ENCODE measurements at places on chromosomes 3 and 15. TPM values are rescaled to one million over a fixed set of nuclear protein-coding genes. Genes with fewer than 3 reads are reported as not detected.
A peak's percentile ranks its signal among the peaks of the same experiment; 100 is the strongest.

Gene PLA1A
- not detected for total RNA-seq

Gene GOLGA6D
- total RNA-seq = not detected

Gene P3H2
- total RNA-seq = 6.6 TPM

Gene GOLGA8T
- not detected for total RNA-seq

Gene GABRB3
- total RNA-seq = not detected

Gene EPHB1
- 2.5 TPM for total RNA-seq

Gene CCR1
- not detected for total RNA-seq

Gene ADAMTSL3
- total RNA-seq = not detected

GRCh38 chr3:62366126-62366484 is 7.2 kb downstream of the FEZF2 start:
- no peak for DNase-seq

DNA sequence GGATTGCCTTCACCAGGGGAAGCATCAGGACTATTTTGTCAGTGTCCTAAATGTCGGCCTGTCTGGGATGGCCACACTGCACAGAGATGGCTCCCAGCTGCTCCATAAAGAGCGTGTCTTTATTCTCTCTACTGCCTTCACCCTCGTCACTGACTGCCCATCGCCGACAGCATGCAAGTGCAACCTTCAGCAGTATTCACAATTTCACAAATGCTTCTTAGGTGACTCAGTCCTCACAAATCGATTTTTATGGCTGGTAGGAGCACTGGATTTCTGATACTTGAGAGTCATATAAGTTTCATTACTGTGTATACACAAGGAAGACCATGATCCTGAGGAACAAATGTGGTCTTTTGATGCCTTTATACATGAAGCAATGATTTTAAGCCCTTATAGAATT is 1.1 kb upstream of the SSUH2 start:
- no peak for DNase-seq

GRCh38 chr3:134857356-134857755 is 62.3 kb downstream of the EPHB1 start:
- no peak for DNase-seq

GRCh38 chr3:127847236-127847720 is 25.0 kb upstream of the MGLL start:
- DNase-seq = no peak

GRCh38 chr3:65999606-66000005 is 39.1 kb downstream of the MAGI1 start:
- DNase-seq = no peak

DNA sequence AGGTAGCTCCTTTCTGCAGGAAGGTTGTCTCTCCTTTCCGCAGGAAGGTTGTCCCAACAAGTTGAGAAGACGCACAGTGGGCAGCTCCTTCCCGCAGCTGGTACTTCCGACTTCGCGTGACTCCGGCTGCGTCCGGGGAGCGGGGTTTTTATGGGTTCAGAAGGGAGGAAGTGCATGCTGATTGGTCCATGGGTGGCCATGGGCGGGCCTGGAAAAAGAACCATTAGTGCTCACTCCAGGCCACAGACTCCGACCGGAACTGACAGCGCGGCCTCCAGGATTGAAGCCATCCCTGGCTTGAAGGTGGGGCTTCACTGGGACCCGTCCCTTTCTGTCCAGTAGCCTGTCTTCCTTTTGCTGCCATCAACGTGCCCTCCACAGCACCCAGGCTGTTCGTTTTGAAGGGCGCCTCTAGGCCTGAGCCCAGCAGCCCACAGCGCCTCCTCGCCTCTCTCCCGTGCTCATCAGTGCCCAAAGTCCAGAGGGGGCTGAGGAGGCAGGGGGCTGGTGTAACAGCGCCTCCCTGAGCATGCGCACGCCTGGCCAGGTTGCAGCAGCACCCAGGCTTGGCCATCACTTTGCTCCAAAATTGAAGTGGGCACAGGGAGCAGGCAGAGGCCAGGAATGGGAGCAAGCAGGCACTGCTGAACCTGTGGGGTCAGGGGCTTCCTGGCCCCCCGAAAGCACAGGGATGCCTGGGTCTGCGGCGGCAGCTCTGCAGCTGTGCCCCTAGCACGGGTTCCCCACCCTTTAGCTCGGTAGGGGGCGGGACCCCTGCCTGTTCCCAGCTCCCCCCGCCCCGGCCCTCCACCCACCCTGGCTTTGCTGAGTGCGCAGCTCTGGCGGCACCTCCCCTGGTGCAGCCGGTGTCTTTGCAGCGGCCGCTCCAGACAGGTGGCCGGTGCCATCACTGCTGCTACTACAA is 330.6 kb upstream of the MCTP2 start:
- DNase-seq = no peak

DNA sequence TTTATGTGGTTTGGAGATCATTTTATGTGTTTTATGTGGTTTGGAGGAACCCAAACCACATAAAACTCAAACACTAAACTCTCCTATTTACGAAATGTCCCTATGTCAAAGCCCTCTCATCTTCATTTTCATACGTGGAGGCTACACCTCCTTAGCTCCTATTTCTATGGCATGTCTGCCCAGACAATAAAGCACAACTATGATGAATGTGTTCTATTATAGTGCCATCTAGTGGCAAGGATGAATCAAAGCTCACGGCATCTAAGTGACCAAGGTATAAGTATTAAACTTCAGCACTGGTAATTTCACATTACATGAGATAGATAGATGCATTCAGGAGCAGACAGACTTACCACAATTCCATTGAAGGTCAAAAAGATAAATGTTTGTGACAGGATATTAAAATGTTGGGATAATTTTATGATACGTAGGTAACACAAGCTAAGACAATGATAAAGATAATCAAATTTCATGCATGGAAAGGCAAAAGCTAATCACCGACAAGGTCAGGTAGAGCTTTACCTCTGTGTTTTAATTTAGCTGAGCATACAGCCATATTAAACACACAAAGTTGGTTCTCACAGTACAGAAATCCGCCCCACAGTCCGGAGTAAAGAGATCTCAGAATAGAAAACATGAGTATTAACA is 130.6 kb upstream of the FHIT start:
- DNase-seq = peak; percentile 33

- no peak for DNase-seq
Measured at GRCh38 chr15:62482785-62483429, 317.8 kb upstream of the C2CD4B start.

DNA sequence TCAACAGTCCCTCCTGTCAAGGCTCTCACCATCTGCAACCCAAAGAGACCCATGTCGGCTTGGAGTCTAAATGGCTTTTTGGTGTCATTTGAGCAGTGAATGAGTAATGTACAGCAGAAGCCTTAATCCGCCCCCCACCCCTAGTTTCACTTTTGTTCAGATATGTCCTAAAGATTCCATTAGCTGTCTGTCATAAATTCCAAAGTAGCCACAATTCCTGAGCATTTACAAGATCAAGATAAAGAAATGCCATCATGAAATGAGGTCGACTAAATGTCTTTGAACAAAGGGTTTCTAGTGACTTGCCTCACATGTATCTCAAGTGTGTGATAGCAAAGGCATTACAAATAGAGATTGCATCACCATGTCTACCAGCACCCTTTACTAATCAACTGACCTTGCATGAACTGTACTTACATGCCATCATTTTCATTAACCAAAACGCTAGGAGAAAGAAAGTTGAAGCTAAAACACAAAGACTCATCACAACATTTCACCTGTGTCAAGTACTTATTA is 123.8 kb upstream of the PHLDB2 start:
- DNase-seq = peak; percentile 36

GRCh38 chr3:195914648-195915473 is 6.5 kb upstream of the TNK2 start:
- DNase-seq = peak; percentile 90

- DNase-seq = no peak
Measured at GRCh38 chr3:123153125-123154019, 48.4 kb upstream of the SEC22A start.

- no peak for DNase-seq
Measured at GRCh38 chr15:39585871-39586301, 5.0 kb downstream of the THBS1 start.

DNA sequence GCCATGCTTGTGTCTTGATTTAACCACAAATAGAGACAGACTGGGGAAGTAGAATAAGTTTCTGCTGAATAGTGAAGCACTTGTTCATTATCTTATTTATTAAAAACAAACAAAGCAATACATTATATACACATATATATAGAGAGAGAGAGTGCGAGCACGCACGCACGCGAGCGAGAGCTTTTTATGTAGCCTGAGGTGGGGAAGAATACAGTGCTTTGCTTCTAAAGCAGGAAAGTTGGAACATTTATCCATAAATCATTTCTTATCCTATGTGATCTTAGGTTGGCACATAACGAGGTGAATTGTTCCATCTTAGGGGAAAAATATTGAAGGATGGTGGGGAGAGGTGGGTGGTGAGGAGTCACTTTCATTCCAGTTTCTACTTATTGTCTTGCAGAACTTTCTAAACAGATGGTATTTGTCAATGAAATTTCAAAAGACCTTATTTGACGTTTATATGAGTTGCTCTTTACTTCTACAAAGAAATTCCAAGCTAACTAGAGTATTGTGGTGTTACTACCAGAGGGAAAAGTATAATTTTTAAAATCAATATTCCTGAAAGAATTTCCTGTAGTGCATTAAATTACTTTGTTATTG is 110.0 kb downstream of the ATG7 start:
- DNase-seq = no peak

Measured in endothelial cell of umbilical vein (primary cell).